ENCODE measurements at places on chromosomes 7 and 10. TPM values are rescaled to one million over a fixed set of nuclear protein-coding genes. Genes with fewer than 3 reads are reported as not detected.

- DNase-seq = no peak
Measured at GRCh38 chr7:156039971-156040677, 227.9 kb upstream of the SHH start.

DNA sequence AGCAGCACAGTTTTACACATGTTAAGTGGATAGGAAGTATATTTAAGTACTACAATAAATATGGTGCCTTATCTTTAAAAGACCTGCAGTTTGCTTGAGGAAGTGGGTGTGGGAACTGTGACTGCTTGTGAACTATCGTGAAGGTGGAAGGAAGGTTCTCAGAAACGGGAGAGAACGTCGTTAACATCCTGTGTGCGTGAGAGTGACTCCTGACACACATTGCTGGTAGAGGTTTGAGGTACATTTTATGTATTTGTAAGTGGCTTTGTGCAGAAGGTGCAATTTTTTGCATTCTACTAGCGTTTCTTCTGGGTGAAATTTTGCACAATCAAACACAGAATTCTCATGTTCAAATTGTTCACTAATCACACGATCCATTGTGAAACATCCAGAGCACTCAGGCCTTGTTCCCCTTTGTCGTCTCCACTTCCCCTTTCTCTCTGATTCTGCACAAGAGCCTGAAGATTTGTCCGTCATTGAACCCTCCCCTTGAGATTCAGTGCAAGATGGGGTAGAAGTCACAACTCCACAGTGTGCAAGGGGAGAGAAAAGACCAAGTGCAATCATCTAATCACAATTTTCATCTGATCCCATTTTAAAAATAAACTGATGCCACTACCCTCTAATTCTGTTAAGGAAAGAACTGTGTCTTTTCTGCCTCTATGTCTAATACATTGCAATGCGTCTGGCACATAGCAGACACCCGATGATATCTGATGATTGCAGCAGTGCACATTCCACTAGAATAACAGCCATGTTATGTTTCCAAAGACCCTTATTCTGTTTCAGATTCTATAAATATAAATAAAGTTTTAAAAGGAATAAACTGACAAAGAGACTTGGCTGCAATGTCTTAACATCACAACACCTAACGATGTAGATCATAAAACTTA lies 279.9 kb downstream of the NEBL start:
- no peak for DNase-seq

DNA sequence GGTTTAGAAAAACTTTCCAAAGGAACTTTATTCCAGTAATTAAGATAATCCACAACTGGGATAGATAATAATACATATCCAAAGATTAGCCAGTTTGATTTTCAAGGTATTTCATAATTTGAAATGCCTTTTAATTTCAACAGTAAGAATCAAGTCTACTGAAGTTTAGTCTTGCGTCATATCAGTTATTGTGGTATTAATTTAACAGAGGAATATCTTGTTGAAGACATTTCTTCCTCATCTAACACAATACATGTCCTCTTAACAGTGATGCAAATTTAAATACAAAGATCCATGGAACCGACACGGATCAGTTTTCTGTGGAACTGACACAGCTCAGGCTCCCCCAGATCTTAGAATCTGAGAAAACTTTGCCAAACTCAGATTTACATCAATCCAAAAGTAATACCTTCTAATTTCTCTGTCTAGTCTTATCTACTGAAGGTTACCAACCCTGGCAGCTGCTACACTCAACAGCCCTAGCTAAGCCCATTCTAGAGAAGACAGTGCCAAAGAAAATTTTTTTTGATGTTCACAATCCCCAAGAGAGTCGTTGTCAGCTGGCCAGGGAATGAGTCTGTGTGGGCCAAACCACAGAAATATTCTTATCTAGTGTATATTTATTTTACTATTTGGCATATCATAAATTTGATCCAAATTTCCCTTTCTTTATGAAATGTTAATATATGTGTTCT lies 365.2 kb upstream of the MEOX2 start:
- DNase-seq = no peak

- no peak for DNase-seq
Measured at GRCh38 chr7:12601302-12601869, 30.9 kb downstream of the SCIN start.

The SLC39A12 gene
- total RNA-seq = 0.13 TPM

The SLC18A3 gene
- not detected for total RNA-seq

The SRGN gene
- total RNA-seq = 50.0 TPM

The SPDYE16 gene
- total RNA-seq = 1.3 TPM
